RCC 7860 (cell line): ENCODE measurements at places on chromosomes 16 and 17.

- DNase-seq, result peak; percentile 76
Measured at GRCh38 chr17:18033442-18034099, 5.4 kb downstream of the ATPAF2 start.

DNA sequence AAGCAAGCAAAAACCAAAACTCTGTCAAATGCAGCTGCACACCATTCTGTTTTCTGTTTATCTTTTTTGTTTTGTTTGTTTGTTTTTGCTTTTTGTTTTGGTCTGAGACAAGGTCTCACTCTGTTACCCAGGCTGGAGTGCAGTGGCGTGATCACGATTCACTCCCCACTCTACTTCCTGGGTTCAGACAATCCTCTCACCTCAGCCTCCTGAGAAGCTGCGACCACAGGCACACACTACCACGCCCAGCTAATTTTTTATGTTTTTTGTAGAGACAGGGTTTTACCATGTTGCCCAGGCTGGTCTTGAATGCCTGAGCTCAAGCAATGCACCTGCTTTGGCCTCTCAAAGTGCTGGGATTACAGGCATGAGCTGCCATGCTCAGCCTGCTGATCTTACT, 19.3 kb upstream of the SLFN13 start:
- DNase-seq, result no peak

GRCh38 chr17:65485388-65486299, 75.8 kb downstream of the AXIN2 start:
- DNase-seq, result no peak

GRCh38 chr17:82692268-82692667, 6.2 kb downstream of the RAB40B start:
- no peak for DNase-seq

GRCh38 chr17:68870976-68871375, 84.2 kb downstream of the ABCA8 start:
- no peak for DNase-seq

DNA sequence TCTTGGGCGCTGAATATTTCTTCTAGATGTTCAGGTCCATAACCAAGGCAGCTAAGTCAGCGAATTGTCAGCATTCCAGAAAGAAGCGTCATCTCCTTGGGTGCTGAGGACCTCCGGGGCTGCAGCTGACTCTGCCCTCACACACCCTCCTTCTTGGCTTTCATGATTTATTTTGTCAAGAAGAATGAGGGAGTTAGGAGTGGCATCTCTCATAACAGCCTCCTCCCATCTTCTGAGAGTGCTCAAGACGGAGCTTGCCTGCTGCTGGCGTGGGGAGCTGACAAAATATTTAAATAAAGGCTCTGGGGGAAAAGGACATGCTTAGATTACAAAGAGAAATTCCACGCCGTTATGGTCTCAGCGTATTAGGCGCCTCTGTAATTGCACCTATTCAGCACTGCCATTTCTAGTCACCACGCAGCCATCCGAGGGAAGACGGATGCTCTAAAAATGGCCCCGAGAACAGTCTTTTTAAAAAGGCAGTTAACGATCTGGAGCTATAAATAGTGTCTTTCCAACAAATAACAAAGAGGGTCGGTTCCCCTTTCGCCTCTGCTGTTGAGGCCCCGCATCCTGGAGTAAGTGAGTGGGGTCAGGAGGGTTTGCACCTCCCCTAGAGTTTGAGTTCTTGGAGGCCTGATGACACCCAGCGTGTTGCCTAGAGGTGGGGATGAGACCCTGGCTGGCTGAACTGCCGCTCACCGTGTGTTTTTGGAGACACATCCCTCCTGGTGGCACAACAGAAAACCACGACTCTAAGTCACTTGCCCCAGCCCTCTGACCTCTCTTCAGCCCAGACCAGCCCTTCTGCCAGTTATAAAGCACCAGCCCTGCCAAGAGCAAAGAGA, 187.0 kb downstream of the CCDC182 start:
- DNase-seq, result peak; percentile 83

DNA sequence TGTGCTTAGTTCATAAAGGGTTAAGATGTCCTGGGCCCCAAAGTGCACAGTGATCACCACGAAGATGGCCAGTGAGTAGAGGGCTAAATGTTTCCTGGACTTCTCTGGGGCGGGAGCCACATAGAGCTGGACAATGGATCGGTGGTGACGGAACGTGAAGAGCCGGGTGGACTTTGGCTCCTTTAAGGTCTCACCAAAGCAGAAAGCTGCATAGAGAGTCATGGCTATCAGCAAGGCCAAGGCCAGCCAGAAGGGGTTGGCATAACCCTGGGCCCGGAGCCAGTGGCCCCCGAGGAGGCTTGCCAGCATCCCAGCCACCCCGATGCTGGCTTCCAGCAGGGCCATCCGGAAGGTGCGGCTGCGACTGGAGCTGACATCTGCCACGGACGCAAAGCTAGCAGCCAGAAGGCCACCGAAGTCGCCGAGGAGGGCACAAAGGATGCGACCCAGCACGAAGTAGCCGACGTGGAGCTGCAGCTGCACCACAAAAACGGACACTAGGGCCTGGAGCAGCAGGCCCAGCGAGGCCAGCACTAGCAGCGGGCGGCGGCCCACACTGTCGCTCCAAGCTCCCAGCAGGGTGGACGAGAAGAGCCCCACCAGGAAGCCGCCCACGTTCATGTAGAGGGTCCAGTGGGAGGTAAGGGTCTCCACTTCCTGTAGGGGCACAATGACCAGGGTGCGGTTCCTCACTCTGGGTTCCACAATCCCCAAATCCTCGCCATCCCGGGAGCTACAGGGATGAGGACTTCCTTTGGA, 1.0 kb downstream of the SLC46A1 start:
- no peak for DNase-seq

- DNase-seq, result no peak
Measured at GRCh38 chr16:86374603-86375130, 135.7 kb upstream of the FOXF1 start.

DNA sequence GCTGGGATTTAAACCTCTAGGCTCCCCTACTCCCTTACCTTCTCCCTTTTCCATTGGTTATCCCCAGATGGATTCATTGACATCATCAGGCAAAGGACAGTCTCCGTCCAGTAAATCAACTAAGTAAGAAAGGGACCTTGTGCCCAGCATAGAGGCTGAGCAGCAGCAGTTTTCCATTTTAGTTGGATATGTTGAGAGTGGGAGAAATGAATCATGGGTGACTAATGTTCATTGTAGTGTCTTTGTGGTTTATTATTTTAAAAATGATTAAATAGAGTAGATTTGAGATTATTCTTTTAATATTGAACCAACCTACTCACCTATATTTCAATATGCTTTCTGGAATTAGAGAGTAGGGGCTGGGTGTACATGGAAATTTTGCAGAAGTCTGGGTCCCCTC, 99.4 kb upstream of the CACNG3 start:
- no peak for DNase-seq
